Stimulated activated CD4-positive, alpha-beta T cell treated with anti-CD3 and anti-CD28 coated beads, Interleukin-12 subunit alpha, Interleukin-12 subunit beta, amount 100 ng/mL, for 4 hours (primary cell): ENCODE measurements at places on chromosomes 16 and 17.

DNA sequence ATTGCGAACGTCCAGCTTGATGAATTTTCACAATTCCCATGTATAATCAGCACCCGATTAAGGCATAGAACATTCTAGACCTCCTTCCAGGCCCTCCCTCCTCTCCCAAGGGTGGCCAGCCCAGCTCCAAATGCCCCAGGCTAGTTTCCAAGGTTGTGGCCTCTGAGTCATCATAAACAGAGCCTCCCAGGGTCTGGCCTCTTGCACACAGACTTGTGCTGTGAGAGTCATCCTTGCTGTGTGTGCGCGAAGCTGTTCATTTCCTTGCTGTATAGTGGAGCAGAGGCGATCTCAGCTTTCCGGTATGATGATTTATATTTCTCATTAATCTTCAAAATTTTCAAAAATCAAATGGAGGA, 20.5 kb upstream of the JPH3 start:
- DNase-seq = no peak

GRCh38 chr17:51730303-51731050, 428.0 kb downstream of the CA10 start:
- DNase-seq = no peak

GRCh38 chr16:66116163-66117002, 250.1 kb upstream of the CDH5 start:
- no peak for DNase-seq

DNA sequence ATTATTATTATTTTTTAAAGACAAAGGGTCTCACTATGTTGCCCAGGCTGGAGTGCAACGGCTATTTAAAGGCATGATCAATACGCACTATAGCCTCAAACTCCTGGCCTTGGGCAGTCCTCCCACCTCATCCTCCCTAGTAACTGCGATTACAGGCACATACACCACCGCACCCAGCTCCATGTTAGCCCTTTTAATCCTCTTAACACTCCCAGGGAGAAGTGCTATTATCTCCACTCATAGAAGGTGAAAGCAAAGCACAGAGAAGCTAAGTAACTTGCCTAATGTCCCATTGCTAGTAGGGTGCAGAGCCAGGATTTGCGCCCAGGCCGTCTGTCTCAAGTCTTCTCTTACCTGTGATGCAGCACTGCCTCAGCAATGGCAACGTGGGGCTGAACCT, 5.0 kb downstream of the HAS3 start:
- DNase-seq = no peak

GRCh38 chr16:89602273-89602951, 11.0 kb upstream of the DPEP1 start:
- DNase-seq = peak; percentile 63
